ENCODE measurements at places on chromosomes 4 and X.

GRCh38 chr4:137545461-137545861 lies 13.2 kb upstream of the PCDH18 start:
- DNase-seq, result peak; percentile 94

- DNase-seq, result no peak
Measured at GRCh38 chr4:140742838-140743193, 13.4 kb downstream of the TBC1D9 start.

- no peak for DNase-seq
Measured at GRCh38 chrX:15714529-15714928, 23.5 kb upstream of the CA5B start.

DNA sequence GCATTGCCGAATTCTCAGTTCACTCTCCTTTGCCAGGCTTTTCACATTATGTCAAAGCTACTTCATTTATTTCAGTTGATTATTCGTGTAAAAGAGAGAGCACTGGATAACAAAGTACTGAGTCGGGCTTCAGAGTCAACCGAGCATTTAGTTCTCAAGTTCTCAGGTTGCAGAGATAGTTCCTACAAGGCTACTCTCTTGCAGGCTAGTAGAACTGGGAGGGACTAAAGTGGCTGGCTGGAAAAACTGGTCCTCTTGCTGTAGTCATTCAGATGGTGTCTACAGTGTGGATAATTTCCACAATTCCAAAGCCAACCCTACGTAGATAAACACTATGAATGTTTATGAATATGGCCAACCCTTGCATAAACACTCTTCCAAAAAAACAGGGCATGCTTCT lies 4.6 kb upstream of the CCNG2 start:
- DNase-seq, result peak; percentile 56

GRCh38 chr4:67593741-67594175 lies 35.2 kb downstream of the STAP1 start:
- peak; percentile 74 for DNase-seq

GRCh38 chr4:184792950-184793555 lies 32.7 kb downstream of the ACSL1 start:
- peak; percentile 98 for DNase-seq

- no peak for DNase-seq
Measured at GRCh38 chr4:175066923-175067627, 148.9 kb downstream of the ADAM29 start.

DNA sequence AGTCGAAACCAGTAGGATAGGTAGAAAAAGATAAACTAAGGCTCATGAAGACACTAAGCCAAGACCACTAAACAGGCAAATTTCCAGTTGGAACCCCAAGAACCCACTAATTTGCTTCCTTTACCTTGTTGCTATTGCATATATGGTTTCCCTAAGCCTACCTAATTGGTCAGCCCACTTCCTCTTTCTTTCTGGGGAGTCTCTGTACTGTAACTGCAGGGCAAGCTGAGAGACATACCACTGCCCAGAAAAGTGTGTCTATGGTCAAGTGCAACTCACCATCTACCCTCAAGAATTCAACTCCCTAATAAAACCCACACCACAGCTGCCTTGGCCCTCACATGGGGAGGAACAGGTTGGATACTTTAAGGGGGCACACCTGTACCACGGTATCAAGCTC lies 28.6 kb downstream of the IDS start:
- DNase-seq, result no peak

DNA sequence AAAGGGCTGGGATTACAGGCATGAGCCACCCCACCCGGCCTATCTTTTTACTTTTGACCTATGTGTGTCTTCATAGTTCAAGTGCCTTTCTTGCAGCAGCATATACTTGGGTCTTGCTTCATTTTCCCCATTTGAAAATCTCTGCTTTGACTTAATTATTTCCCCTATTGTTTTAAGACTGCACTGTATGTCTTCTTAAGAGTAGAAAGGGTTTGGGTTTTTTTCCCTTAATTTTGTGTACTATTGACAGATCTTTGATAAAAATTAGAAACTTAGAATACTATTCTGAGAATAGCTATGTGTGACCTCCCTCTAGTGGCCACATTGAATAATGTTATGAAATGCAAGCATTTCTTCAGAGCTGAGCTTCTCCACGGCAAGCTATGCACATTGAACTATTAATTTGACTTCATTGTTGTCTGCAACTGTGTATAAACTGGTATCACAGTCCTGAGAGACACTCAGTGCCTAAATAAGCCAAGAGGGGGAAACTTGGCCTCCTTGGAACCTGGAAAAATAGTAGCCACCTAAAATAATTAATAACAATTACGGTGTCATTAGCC lies 8.7 kb upstream of the SLC25A4 start:
- DNase-seq, result peak; percentile 75

DNA sequence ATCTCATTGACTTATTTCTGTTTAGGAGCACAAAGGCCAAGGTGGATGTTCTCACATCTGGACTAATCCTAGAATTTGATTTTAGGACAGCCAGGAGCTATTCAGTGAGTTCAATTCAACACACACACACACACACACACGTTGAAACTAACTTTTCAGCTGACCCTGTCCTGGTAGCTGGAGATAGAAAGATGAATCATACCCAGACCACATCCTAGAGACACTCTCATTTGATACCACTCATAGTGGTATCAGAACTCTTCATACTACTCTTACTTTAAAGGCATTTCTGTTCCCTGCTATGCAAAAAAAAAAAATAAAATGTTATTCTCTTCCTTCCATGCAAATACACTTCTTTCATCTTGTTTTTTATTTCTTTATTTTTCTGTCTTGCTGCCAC lies 36.7 kb downstream of the KLF8 start:
- no peak for DNase-seq

GRCh38 chr4:28221536-28221935 lies 1360.9 kb downstream of the STIM2 start:
- no peak for DNase-seq

DNA sequence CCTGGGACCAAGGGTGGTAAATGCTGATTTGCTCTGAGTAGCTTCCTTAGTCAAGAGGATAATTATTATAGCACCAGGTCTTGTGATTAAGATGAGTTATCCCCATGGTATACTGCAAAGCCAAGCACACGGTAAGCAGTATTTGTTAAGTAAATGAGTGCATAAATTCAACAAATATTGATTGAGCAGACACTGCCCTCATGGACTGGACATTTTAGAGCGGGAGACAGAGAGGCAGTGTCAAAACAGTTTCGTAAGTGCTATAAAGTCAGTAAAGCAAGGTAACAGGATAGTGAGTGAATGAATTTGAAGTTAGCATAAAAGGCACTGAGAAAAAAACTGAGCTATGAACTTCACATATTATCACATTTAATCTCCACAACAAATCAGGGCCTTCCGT lies 13.9 kb downstream of the PHF8 start:
- no peak for DNase-seq

- DNase-seq, result peak; percentile 64
Measured at GRCh38 chrX:42519666-42520231, 258.2 kb downstream of the PPP1R2C start.

- DNase-seq, result no peak
Measured at GRCh38 chr4:52299120-52299519, 248.0 kb downstream of the SPATA18 start.

DNA sequence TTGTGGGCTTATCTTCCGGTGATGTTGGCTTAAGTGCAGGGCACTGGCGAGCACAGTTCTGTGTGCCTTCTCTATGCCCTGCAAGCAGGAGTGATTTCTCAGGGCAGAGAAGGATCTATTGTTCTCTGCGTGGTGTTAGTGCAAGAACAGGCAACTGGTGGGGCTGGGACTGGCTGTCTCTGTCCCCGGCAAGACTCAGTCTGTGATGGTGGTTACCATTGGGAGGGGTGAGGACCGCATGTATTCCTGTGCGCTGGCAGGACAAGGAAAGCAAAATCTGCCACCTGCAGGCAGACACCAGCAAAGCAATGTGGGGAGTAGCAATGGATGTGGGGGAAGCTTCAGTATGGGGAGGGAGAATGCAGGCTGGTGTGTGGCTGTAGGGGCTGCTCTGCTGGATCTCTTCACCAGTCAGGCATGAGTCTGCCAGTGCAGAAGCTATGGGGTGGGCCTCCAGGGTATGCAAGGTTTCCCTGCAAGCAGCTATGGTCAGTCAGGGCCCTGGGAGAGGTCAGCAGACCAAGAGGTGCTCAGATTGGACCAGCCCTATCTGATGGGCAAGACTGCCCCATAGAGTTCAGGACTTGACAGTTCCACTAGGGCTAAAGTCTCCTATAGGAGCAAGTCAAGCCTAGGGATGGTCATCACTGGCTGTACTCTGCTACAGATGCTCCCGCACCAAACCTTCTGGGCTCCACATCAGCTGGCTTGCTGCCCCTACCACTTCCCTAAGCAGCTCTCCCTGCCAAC lies 16.8 kb downstream of the PF4 start:
- DNase-seq, result peak; percentile 29

DNA sequence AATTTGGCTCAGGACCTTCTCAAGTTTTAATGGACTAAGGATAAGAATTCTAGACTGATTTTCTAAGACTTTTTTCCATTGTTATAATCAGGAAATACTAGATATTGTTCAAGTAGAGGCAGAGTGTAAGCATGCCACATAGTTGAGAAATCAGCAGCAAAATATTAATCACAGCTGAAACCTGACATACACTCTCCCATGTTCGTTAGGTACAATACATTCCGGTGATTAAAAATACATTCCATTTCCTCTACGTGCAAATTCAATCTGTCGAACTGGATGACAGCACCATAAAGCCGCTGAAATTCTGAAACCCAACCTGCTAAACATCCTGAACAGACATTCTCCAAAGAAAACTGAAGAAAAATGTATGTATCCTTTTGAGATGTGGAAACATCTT lies 587.6 kb upstream of the DIPK2B start:
- DNase-seq, result peak; percentile 67

- no peak for DNase-seq
Measured at GRCh38 chr4:85180533-85180932, 214.0 kb upstream of the WDFY3 start.

GRCh38 chrX:11789809-11790208 lies 31.8 kb downstream of the MSL3 start:
- DNase-seq, result no peak

- DNase-seq, result peak; percentile 11
Measured at GRCh38 chrX:94831364-94831763, 1157.4 kb downstream of the FAM133A start.

GRCh38 chr4:40178672-40179071 lies 18.2 kb upstream of the RHOH start:
- no peak for DNase-seq

- no peak for DNase-seq
Measured at GRCh38 chr4:74543231-74543781, 98.4 kb downstream of the AREG start.

Data from choroid plexus epithelial cell (primary cell).